ENCODE measurements at places on chromosomes 2 and 18. TPM values are rescaled to one million over a fixed set of nuclear protein-coding genes. Genes with fewer than 3 reads are reported as not detected.
A peak's percentile ranks its signal among the peaks of the same experiment; 100 is the strongest.

- peaks cover 20% of the 10 kb centered on the region for H3K27me3 ChIP-seq
- H3K4me1 ChIP-seq, result no peaks in the 10 kb centered on the region
- H3K4me3 ChIP-seq, result no peak overlapping the region
Observed at GRCh38 chr2:990970-991369, 40.3 kb downstream of the SNTG2 start.

DNA sequence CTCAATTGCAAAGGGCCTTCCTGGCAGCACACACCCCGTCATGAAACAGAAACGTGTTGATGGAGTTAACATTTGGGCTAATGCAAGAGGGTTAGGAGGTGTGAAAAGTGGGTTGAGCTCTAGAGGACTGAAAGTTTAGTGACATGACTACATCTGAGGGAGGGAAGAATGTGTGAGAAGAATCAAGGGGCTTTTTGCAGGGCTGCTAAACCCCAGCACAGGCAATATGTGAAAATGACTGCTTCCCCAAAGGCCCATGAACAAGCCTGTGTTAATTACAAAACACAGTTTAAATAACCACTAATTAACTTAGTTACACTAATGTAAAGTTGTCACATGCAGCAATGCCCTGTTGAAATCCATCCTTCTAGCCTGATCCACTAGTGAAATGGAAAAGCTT is 63.4 kb upstream of the PEX13 start:
- peaks cover 27% of the 10 kb centered on the region for H3K4me1 ChIP-seq
- H3K27me3 ChIP-seq, result no peaks in the 10 kb centered on the region
- no peak overlapping the region for H3K27ac ChIP-seq
- no peaks in the 10 kb centered on the region for H3K36me3 ChIP-seq

PRKAG3 gene
- not detected for total RNA-seq

DNA sequence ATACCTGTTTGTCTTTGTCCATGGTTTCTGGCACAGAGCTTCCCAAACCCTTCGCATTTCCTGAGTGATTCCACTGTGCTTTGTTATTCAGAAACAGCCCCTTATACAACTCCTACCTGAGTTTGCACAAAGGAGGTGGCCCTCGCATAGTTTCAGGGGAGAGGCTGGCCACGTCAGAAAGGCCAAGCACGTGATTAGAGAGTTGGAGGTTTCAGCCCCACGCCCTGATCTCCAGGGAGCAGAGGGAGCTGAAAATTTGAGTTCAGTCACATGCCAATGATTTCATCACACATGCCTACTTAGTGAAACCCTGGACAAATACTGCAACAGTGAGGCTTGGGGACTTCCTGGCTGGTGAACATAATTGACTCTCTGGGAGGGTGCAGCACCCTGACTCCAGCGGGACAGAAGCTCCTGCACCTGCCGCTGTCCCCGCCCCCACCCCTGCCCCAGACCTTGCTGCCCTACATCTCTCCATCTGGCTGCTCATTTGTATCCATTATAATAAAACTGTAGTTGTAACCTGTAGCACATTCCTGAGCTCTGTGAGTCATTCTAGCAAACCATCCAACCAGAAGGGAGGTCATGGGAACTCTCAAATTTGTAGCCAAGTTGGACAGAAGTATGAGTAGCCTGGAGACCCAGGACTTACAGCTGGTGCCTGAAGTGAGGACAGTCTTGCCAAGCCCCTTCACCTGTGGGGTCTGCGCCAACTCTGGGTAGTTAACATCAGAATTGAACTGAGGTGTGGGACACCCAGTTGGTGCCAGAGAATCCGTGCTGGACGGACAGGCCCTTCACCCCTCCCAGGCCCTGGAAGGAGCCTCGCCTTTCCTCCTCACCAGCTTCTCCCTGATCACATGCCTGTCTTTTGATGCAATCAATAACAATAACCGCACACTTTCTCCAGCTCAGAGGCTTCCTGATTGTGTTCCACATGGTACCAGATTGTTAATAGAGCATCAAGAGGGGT is 224.3 kb downstream of the ANAPC1 start:
- no peaks in the 10 kb centered on the region for H3K27me3 ChIP-seq
- peak; percentile 99 for DNase-seq
- peak overlapping the region; percentile 35 for H3K4me3 ChIP-seq
- H3K36me3 ChIP-seq, result no peaks in the 10 kb centered on the region
- H3K4me1 ChIP-seq, result peaks cover 49% of the 10 kb centered on the region

CD226 gene
- total RNA-seq, result 0.13 TPM

- H3K4me3 ChIP-seq, result no peak overlapping the region
- no peak for DNase-seq
- no peaks in the 10 kb centered on the region for H3K27me3 ChIP-seq
- H3K4me1 ChIP-seq, result no peaks in the 10 kb centered on the region
- H3K36me3 ChIP-seq, result 0 out of 2 replicates have a peak, but pooled peaks cover 3% of the 10 kb centered on the region
Observed at GRCh38 chr2:74017223-74017622, 32.5 kb downstream of the TET3 start.

SUCLG1 gene
- 59.5 TPM for total RNA-seq

DNA sequence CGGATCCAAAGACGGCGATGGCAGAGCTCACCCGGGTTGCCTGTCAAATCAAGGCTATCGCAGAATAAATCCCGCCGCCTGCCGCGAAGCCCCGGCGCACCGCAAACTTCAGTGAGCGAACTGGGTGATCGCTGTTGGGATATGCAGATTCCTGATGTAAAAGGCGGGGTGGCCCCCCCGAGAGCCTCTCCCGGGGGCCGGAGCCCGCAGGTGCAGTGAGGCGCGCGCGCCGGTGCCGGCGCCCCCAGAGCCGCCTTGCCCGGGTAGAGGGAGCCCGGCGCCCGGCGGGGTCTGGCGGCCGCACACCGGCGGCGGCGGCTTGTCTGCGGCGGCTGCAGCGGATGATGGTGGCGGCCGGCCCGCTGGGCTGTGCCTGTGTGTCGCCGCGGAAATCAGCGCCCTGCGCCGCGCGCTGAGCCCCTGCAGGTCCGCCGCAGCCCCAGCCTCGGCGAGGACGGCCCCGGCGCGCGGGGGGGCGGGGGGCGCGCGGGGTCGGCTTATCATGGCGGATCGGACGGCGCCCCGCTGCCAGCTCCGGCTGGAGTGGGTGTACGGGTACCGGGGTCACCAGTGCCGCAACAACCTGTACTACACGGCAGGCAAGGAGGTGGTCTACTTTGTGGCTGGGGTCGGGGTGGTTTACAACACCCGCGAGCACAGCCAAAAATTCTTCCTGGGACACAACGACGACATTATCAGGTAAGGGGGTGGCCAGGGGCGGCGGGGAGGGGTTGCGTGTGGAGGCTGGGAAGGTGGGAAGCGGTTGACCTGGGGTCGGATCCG is 1.3 kb downstream of the EML6 start:
- no peaks in the 10 kb centered on the region for H3K36me3 ChIP-seq
- H3K27me3 ChIP-seq, result no peaks in the 10 kb centered on the region
- H3K4me1 ChIP-seq, result peaks cover 46% of the 10 kb centered on the region
- peak overlapping the region; percentile 80 for H3K4me3 ChIP-seq

GRCh38 chr2:36618381-36618780 is 20.4 kb upstream of the FEZ2 start:
- DNase-seq, result peak; percentile 72
- H3K4me3 ChIP-seq, result no peak overlapping the region
- no peaks in the 10 kb centered on the region for H3K27me3 ChIP-seq
- peaks cover 41% of the 10 kb centered on the region for H3K4me1 ChIP-seq
- H3K27ac ChIP-seq, result no peak overlapping the region
- H3K36me3 ChIP-seq, result no peaks in the 10 kb centered on the region

GRCh38 chr2:53861824-53862223 is 2.1 kb upstream of the GPR75 start:
- H3K4me1 ChIP-seq, result peaks cover 21% of the 10 kb centered on the region
- no peak overlapping the region for H3K4me3 ChIP-seq
- no peak for DNase-seq
- no peaks in the 10 kb centered on the region for H3K27me3 ChIP-seq

DNA sequence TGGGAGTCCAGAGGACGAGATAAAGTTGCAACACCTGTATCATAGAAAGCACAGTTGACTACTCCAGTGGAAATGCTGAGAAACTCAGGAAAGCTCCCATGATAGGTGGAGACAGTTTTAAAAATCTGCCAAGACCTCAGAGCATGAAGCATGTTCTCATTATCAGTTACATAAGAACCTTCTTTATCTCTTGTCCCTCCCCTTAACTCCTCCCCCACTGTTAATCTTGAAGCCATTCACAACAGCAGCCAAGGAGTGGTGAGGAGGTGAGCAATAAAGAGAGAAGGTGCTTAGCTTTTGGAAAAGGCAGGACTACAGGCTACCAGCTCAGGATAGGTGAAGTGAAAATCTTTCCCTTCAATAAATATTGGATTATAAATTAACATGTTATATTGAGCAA is 657.9 kb downstream of the NYAP2 start:
- no peaks in the 10 kb centered on the region for H3K4me1 ChIP-seq
- no peak overlapping the region for H3K4me3 ChIP-seq
- DNase-seq, result no peak
- H3K27ac ChIP-seq, result no peak overlapping the region
- no peaks in the 10 kb centered on the region for H3K27me3 ChIP-seq

GRCh38 chr2:29175338-29175737 is 60.1 kb downstream of the CLIP4 start:
- H3K27me3 ChIP-seq, result no peaks in the 10 kb centered on the region
- peaks cover 38% of the 10 kb centered on the region for H3K36me3 ChIP-seq
- DNase-seq, result no peak
- no peak overlapping the region for H3K4me3 ChIP-seq
- H3K27ac ChIP-seq, result no peak overlapping the region
- H3K4me1 ChIP-seq, result no peaks in the 10 kb centered on the region

GRCh38 chr2:169509298-169509885 is at the start of gene KLHL41:
Gene KLHL41, plus strand, starts transcription at chr2:169509702. Its CDS starts 77 bp downstream, at chr2:169509779.
- peaks cover 12% of the 10 kb centered on the region for H3K4me1 ChIP-seq
- H3K36me3 ChIP-seq, result no peaks in the 10 kb centered on the region

PFN4 gene
- total RNA-seq, result 2.6 TPM

DNA sequence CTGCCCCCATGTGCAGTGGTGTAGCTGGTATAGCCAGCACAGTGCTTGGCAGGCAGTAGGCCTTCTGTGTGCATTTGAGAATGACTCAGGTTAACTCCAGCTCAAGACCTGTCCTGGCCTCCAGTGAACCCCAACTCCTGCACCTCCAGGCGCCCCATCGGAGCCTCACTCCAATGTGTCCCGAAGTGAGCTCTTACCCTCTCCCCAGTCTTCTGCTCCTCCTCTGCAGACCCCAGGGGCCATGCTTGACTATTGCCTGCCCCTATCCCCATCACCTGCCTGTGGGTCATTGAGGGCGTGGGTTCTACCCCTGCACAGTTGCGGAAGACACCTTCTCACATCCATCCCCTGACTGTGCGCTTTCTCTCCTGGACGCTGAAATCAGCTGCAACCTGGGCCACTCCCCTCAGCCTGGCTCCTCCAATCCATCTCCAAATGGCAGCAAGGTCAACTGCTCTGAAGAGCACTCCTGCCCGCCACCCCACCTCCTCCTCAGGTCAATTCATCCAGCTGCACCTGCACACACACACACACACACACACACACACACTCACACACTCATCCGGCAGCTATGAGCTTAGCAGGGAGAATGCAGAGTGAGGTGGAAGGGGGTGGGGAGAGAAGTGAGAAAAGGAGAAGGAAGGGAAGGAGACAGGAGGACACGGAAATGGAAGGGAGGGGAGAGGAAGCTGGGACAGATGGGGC is 130.3 kb upstream of the GLI2 start:
- no peaks in the 10 kb centered on the region for H3K36me3 ChIP-seq
- no peak overlapping the region for H3K27ac ChIP-seq
- H3K4me3 ChIP-seq, result no peak overlapping the region
- no peaks in the 10 kb centered on the region for H3K27me3 ChIP-seq
- peaks cover 7% of the 10 kb centered on the region for H3K4me1 ChIP-seq

CYTIP gene
- total RNA-seq, result not detected

DNA sequence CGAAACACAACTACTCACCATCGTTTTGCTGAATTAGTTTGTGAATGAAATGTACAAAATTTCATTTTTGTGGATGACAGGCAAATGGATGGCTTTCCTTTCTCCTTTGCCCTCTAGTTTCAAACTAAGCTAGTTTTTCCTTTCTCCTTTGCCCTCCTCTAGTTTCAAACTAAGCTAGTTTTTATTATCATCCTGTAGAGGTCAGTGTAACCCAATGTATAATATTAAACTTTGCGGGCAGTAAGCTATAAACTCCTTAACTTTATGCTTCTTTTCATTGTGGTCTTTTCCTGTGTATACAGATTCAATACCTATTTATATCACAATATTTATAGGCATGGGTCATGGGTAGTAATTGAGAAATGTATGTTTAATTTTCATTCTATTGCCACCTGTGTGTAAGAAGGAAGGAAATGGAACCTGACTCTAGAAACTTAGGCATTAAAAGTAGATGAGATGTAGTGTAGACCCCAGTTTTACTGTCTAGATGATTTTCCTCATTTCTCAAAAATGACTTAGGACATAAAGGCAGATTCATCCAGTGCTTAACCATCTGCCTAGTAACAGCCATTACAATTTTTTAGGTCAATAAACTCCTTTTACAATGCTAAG is 58.1 kb downstream of the MAP3K19 start:
- DNase-seq, result no peak
- no peak overlapping the region for H3K4me3 ChIP-seq
- peaks cover 26% of the 10 kb centered on the region for H3K27me3 ChIP-seq
- no peaks in the 10 kb centered on the region for H3K36me3 ChIP-seq
- H3K4me1 ChIP-seq, result no peaks in the 10 kb centered on the region

DNA sequence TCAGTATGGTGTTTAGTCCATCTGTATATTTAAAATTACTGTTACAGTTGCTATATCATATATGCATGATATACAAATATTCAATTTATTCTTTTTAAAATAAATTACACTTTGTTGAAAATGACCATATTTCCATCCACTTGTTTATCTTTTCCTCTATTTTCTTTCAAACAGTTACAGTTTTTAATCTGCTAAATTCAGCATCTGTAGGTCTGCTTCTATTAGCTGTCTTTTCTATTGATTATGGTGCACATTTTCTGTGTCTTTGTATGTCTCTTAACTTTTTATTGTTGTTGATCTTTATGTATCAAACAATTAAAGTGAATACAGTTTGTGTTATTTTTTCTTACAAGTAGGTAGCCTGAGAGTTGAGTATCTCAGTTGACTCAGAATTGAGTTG is 28.1 kb downstream of the IL18R1 start:
- H3K4me3 ChIP-seq, result no peak overlapping the region
- peaks cover 6% of the 10 kb centered on the region for H3K36me3 ChIP-seq
- H3K27ac ChIP-seq, result no peak overlapping the region
- H3K4me1 ChIP-seq, result no peaks in the 10 kb centered on the region
- DNase-seq, result no peak
- H3K27me3 ChIP-seq, result no peaks in the 10 kb centered on the region

DNA sequence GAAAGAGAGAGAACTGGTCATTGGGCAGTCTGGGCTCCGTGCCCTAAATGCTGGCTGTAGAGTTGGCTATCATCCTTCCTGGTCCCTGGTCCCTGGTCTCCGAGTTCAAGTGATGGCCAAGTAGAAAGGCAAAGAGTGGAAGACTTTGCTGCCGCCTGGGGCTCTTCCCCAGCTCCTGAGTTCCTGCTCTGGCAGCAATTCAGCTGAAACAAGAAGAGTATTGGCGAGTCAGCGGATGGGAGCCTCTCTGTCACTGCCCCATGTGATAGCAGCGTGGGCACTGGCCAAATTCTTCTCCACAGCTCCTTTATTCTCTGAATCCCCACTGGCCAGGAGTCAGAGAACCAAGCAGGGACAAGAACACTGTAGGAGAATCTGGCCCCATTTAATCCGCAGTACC is 351.0 kb upstream of the POU3F3 start:
- DNase-seq, result no peak
- H3K27me3 ChIP-seq, result peaks cover 30% of the 10 kb centered on the region
- no peaks in the 10 kb centered on the region for H3K4me1 ChIP-seq
- no peak overlapping the region for H3K4me3 ChIP-seq
- no peaks in the 10 kb centered on the region for H3K36me3 ChIP-seq
